ENCODE measurements at places on chromosomes 5 and 9. TPM values are rescaled to one million over a fixed set of nuclear protein-coding genes. Genes with fewer than 3 reads are reported as not detected.

OTP gene
- polyA plus RNA-seq = not detected

PCDH1 gene
- polyA plus RNA-seq = 22.8 TPM

C5orf52 gene
- polyA plus RNA-seq = not detected

ARID3C gene
- 0.17 TPM for polyA plus RNA-seq

MYOZ3 gene
- 13.0 TPM for polyA plus RNA-seq

IL33 gene
- polyA plus RNA-seq = 157 TPM

DNA sequence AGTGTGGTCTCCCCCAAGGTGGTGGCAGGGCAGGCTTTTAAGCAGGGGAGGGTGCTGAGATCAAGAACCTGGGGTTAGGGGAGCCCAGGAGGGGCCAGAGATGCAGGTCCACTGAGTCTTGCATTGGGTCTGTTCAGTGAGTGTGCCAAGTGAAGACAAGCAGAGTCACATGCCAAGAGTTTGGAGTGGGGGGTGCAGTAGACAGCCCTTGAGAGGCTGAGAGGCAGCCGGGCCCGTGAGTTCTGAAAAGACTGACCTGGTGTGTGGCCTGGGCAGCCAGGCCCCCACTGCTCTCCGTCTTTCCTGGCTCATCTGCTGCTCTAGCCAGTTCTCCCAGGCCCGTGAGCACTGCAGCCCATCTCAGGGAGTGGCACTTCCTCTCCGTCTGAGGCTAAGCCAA, 120.0 kb downstream of the DAB2IP start:
- DNase-seq = no peak

GRCh38 chr5:132300577-132301343, 6.6 kb downstream of the SLC22A4 start:
- DNase-seq = no peak

DNA sequence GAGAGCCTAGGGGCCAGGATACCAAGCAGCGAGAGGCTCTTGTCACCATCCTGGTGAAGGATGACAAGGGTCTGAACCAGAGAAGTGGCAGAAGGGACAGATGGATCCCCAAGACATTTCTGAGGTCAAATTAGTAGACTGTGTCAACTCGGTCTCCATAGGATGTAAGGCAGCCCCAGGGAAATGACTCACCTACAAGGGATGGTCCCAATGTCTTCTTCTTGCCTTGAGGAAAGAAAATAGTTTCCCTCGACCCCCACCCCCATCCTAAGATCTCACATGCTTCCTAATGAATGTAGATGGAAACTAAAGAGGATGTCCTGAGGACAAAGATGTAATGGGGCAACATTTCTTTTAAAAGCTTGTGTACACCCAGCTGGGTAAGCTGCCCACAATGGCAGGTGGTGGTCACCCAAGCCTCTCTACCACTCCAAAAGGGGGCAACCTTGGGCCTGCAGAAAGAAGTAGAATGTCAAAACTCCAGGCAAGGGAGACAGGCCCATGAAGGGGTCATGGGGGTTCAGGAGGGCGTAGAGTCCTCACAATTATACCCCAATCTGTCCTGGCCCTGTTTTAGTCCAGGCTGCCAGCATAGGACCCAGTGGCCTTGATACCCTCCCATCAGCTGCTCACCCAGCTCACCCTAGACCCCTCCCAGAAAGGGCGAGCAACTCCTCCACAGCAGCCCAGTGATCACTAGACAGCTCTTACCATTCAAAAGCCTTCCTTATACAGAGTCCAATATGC, 187.4 kb downstream of the ACTL7B start:
- no peak for DNase-seq

- peak; percentile 91 for DNase-seq
These were observed 76.1 kb downstream of the TLE1 start for GRCh38 chr9:81613002-81613812.

DNA sequence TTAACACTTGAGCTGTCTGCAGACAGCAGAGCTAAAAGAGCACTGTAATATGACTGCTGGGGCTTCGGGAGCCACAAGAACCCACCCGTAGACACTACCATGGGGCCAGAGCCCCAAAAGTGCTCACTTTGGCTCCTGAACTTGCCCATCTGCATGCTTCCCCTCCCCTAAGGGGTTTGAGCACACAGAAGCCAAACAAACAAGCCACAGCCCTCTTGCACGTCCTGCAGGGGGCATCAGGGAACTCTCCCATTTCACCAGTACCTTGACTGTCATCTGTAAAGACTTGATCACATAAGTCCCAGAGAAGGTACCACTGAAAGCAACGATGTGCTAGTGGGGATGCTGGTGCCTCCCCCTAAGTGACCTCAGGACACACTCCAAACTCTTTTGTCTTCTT, 681.8 kb downstream of the SEMA5A start:
- DNase-seq = no peak

- no peak for DNase-seq
These were observed 19.4 kb downstream of the SARDH start for GRCh38 chr9:133718563-133719315.

All from right lung (tissue), 10 donors.